ENCODE measurements at places on chromosomes 6 and 20. TPM values are rescaled to one million over a fixed set of nuclear protein-coding genes. Genes with fewer than 3 reads are reported as not detected.

- no peaks in the 10 kb centered on the region for H3K4me1 ChIP-seq
- no peaks in the 10 kb centered on the region for H3K36me3 ChIP-seq
- no peak overlapping the region for H3K27ac ChIP-seq
- no peak for DNase-seq
- no peaks in the 10 kb centered on the region for H3K27me3 ChIP-seq
These were observed 178.7 kb downstream of the OTOR start for GRCh38 chr20:16926626-16927430.

DNA sequence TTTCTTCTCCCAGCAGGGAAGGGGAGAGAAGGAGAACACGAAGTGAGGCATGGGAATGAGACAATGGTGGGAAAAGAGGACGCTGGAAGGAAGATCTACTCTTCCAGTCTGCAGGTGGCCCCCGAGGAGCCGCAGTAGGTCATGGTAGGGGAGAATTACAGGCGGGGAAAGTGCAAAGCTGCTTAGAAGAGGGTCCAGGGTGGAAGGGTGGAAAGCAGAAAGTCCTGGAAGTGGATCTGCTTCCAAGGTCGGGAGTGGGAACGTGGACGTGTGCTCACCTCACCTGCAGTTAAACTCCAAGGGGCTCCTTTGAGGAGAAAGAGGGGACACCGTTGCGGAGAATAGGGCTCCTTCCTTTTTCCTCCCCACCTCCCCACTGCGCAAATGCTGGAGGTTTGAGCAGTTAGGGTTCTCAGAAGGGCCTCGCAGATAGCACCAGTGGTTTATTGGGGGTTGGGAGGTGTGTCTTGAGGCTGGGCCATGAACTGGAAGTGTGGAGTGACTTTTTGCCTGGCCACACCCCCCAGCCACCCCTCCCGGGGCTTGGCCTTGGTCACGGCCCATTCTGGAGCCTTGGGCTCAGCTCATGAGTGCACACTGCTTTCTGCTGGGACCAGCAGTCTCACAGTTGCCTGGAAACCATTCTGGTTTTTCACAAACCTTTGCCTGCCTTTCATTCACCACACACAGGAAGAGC is 100.4 kb upstream of the MLN start:
- H3K4me1 ChIP-seq = peaks cover 2% of the 10 kb centered on the region
- no peak overlapping the region for H3K4me3 ChIP-seq
- no peaks in the 10 kb centered on the region for H3K36me3 ChIP-seq
- H3K27ac ChIP-seq = no peak overlapping the region

DNA sequence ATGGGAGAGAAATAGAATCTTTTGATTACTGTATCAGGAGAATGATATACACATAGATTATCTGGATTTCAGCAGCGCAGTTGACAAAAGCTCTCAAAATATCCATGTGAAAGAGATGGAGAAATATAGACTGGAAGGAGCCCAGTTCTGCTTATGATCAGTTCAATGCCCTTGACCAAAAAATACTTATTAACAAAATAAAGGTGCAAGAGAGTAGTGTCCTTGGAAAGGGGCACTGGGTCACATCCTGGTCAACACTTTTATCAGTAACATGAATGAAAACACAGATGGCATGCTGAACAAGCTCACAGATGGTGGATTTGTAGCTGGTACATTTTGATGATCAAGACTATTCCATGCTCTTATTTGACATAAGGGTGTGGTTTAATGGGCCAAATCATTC is 63.9 kb upstream of the PLEKHG1 start:
- DNase-seq = no peak
- no peaks in the 10 kb centered on the region for H3K27me3 ChIP-seq
- peaks cover 13% of the 10 kb centered on the region for H3K4me1 ChIP-seq

DNA sequence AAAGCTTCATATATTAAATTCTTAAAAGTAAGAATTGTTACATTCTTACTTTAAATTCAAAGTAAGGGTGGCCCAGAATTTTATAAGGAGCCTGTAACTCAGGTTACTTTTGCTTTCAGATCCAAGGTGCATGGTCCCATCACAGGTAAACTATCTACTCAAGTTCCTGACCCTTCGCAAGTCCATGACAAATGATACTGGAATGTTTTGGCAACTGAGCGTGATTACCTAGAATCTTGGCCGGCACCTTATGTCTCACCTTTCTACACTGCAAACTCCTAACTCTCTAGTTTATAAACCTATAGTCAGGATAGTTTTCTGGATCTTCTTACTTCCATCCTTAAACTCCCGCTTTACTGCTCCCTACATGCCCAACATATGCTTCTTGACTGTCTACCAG is 67.9 kb upstream of the HMGN3 start:
- no peak overlapping the region for H3K27ac ChIP-seq
- H3K4me3 ChIP-seq = no peak overlapping the region
- DNase-seq = no peak
- H3K36me3 ChIP-seq = no peaks in the 10 kb centered on the region
- no peaks in the 10 kb centered on the region for H3K27me3 ChIP-seq

The FOXP4 gene
- 3.0 TPM for total RNA-seq

DNA sequence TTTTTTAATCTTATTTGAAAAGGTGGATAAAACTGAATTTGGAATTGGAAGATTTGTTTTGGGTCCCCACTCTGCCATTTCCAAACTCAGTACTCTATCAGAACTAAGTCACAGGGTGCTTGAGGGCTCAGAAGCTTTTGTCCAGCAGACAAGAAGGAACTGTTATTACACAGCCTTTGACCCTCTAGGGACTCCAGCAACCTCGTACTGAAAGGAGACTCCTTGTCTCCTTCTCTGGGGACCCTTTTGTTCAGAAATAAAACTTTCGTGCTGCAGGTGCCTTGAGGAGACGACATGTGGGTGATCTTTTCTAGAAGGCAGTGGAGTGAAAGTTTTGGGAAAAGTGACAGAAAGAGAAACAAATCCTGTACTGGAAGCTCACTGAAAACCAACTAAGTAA is 7.4 kb upstream of the POLR1H start:
- H3K4me3 ChIP-seq = no peak overlapping the region
- no peaks in the 10 kb centered on the region for H3K27me3 ChIP-seq
- H3K36me3 ChIP-seq = peaks cover 11% of the 10 kb centered on the region
- no peaks in the 10 kb centered on the region for H3K4me1 ChIP-seq
- DNase-seq = no peak

The TFAP2D gene
- not detected for total RNA-seq

The FOXC1 gene
- 1.2 TPM for total RNA-seq
